ENCODE measurements at places on chromosomes 12 and 14.

DNA sequence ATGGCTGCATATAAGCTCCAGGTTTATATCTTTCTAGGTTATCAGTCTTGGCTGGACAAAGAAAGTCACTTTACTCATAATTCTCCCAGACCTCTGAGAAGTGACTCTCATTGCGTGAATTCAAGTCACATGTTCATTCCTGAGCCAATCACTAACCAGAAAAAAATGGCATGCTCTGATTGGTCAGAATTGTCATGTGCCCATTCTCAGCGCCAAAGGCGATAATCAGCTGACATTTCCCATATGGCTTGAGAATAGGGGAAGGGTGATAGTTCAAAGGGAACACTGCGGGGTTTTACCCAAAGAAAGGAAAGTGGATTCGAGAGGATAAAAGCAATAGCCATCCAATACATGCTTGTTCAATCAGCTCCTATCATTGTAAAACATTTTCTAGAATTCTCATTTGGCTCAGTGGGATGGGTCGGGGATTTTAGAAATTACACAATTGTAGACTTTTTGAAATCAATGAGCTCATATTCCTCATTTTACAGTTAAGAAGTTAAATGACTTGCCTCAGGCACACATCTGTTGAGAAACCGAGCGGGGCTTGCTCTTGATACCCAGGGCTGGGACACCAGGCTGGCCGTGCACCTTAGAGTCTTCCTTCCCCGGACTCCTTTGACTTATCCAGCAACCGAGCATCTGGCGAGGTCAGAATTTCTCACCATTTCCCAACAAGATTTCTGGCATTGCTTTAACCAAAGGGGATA, 454.0 kb upstream of the TBX3 start:
- no peak for DNase-seq

DNA sequence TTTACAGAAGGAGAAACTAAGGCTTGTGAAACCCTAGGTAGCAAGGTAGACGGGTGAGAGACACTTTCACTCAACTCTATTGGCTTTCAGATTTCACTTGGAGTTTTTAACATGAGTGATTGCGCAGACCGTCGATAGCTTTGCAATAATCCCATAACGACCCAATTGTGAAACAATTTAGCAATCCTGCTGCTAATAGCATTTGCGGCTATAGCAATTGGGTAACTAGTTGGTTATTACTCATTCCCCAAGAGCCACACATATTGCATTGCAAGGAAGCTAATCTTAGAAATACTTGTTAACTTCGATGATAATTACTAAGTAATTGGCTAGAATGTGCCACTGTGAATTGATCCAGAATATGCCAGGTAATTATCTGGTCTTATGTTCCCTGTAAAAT, 159.9 kb upstream of the NOS1 start:
- no peak for DNase-seq

GRCh38 chr14:78455896-78456435, 285.8 kb downstream of the NRXN3 start:
- no peak for DNase-seq

DNA sequence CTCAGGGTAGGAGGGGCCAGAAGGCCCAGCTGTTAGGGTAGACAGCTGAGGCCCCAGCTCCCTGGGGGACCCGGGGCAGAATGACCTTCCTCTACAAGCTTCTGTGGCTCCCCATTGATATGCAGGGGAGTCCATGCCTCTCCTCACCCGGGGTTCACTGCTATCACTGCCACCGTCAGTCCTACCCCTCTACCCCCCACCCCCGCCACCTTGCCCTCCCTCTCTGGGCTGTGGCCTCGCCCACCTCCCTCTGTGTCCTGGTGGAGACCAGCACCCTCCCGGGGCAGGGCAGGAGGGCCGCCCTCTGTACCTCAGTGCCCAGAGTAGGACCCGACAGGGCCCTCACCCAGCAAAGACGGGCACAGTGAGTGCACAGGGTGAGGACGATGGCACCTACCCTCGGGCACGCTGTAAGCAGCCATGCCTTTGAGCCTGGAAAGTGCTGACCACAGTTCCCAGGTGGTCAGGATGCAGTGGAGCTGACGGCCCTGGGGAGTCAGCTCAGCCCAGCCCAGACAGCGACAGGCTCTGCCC, 88.4 kb upstream of the SFSWAP start:
- DNase-seq, result no peak
